ENCODE measurements at places on chromosomes 1 and 21.

DNA sequence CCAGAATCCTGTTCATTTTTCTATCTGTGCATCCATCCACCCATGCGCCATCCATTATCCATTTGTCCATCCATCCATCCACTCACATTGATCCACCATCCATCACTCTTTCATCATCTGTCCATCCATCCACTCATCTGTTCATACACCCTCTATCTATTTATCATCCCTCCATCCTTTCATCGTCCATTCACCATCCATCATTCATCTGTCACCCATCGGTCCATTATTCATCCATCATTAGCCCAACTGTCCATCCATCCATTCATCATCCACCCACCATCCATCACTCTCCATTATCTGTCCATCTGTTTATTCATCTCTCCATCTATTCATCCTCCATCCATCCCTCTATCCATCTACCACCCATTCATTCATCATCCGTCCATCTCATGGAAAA lies 125.7 kb upstream of the TMPRSS2 start:
- no peak for DNase-seq

GRCh38 chr1:56934430-56935060 lies 31.3 kb downstream of the C8B start:
- no peak for DNase-seq

- DNase-seq = no peak
Measured at GRCh38 chr1:116489231-116489697, 81.6 kb downstream of the CD58 start.

DNA sequence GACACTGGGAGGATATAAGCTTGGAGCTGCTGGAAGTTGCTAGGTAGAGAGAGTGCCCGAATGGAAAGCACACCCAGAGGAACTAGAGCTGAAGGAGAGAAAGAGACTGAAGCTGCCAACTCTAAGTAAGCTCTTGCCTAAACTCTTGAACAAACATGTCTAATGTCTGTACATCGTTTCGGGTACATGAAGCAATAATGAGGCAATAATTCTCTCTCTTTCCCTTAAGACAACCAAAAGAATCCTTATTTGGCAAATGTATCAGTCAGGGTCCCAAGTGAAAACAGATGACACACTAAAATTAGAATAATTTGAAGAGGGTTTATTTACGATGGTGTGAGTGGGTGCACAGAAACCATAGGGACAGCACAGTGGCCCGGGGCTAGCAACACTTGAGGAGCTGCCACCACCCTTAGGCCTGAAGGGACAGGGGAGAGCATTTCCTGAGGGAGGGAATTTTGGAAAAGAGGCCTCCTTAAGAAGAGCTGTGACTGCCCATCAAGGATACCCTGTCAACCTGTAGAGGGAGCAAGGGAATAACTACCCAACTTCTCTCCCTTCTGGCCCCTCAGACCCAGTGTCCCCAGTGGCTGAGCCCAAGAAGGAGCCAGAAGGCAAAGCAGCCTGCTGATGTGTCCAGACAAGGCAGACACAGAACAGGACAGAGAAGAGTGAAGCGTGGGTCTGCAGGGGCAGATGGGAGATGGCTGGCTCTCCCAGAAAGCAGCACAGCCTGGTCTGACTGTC lies 36.1 kb upstream of the KHDRBS1 start:
- no peak for DNase-seq

DNA sequence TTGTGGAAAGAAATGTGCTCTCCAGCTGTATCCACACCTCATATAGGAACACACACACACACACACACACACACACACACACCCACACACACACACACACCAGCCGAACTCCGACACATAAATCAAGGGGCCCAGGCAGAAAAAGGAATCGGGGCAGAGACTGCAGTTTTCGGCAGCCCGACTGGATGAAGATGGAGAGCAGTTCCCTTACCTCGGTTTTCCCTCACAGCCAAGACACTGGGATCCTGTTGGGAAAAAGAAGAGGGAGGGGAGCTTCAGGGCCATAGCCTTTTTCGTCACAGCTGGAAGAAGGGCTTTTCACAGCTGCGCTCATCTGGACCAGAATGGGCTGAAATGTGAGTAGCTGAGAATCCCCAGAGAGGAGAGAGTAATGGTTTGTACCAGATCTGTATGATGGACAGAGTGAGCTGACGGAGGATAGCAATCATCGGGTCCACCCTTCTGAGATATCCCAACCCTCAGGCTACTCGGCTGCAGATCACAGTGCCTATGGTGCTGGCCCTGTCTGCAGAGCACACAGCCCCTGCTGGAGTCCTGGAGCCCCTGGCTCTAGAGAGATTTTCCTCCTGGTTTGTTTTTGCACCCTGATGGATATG lies 37.7 kb downstream of the PIK3C2B start:
- DNase-seq = no peak

- no peak for DNase-seq
Measured at GRCh38 chr1:234697015-234697414, 87.0 kb upstream of the IRF2BP2 start.

DNA sequence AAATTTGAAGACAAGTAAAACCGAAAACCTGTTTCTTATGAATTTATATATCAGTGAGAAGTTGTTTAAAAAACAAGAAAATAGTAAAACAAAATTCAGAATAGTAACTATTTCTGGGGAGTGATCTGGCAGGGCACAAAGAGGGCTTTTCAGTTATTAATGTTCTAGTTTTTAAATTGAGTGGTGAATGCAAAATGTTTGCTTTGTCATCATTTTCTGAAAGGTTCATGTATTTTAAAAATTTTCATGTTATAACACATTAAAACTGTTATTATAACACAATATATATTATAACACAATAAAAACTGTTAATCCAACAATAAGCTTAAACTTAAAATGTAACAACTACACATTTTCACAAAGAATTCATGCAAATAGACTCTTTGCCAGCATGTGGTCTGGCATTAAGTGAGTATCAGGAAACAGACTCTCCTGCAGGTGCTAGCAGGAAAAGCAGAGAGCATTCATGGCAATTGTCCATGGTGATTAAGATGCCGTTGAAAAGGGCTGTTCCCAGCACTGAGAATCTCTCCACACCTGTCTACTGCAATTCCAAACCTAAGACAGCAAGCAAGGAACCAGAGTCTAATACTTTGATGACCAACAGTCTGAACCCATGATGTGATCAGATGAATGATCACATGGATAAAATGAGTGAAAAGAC lies 204.9 kb downstream of the TBX15 start:
- no peak for DNase-seq

GRCh38 chr1:22111620-22112019 lies 31.3 kb downstream of the WNT4 start:
- DNase-seq = no peak

GRCh38 chr1:11414926-11415538 lies 63.9 kb upstream of the DISP3 start:
- no peak for DNase-seq

GRCh38 chr21:37878946-37879660 lies 37.2 kb downstream of the KCNJ6 start:
- DNase-seq = no peak

DNA sequence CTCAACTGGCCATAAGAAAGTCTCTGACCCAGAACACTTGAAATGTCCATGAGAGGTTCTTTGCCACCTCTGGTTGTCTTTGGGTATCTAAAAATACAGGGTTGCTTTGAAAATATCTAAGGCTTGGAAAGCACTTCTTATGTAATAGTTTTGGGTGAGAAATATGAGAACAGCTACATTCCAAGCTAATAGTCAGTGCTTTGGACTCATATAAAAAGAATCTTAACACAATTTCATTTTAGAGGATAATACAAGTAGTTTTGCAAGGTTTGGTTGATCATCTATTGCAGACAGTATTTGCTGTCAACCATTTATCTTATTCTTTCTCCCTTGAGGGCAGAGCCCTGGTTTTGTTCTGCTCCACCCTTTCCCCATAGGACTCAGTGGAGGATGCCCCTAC lies 207.5 kb downstream of the KCNK2 start:
- no peak for DNase-seq

DNA sequence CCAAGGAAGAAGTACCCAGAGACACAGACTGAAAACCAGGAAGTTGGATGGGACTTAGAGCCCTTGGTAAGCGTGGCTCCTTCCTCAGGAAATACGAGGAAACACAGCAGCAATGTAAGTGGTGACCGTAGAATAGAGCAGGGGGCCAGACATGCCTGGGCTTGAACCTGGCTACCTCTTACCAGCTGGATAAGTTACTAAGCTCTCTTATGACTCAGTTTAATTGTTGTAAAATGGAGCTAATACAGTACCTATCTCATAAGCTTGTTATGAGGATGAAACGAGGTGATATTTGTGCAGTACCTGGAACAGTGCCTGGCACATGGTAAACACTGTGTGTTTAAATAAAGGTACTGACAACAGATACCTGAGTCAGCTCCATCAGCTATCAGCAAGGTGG lies 19.2 kb downstream of the EBNA1BP2 start:
- no peak for DNase-seq

DNA sequence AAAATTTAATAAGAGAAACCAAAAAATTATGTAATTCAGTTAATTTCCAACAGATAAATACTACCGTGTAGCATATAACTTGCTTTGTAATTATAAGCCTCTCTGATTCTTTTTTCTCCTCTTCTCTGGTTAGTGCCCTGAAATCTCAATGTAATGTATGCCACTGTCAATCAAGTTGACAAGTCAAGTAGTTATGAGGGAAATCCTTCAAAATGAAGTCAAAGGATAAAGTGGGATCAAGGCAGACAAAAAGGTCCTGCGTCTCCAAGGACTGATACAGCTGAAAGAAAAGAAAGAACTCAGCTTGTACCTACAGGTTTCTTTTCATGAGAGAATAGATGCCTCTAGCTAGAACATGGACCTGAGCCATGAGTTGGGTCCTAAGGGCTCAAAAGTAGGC lies 19.8 kb downstream of the VPS45 start:
- no peak for DNase-seq

DNA sequence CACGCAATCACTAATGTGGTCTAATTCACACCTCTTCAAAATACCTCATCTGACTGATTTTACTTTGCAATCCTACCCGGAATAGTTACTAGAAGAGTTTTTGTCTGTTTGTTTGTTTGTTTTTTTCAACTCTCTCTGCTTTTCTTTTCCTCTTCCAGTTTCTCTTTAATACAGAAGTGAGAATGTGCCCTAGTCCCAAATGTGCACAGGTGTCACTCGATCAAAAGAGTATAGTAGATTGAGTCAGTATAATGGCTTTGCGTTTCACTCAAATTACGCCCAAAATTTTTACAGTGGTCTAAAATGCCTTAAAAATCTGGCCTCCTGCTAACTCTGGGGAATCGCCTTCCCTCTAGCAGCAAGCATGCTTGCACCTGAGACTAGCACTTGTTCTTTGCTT lies 1536.8 kb downstream of the KCNT2 start:
- DNase-seq = no peak

DNA sequence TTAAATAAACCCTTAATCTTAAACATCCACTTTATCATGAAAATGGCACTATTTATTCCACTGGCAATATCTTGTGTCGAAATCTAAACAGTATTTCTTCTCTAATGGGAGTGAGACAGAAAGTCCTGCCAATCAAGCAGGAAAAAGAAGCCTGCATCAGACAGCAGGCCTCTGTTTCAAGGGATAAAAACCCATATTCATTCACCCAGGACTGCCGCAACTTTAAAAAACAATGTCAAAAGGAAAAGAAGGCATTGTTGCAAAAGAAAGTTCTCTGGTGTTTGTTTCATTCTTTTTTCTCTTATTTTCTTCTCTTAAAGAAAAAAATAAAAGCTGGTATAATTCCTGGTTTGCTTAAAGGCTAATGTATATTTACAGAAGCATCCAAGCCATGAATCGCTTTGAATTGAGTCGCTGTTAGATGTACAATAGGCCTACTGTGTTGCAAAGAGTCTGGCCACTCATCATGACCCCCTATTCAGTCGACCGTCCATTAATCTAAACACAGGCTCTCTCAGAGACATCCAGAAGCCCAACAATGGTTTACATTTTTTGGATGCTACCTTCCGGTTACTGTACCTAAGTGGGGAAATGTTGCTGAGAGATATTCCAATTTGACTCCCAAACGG lies 48.7 kb upstream of the ZC3H11B start:
- no peak for DNase-seq

DNA sequence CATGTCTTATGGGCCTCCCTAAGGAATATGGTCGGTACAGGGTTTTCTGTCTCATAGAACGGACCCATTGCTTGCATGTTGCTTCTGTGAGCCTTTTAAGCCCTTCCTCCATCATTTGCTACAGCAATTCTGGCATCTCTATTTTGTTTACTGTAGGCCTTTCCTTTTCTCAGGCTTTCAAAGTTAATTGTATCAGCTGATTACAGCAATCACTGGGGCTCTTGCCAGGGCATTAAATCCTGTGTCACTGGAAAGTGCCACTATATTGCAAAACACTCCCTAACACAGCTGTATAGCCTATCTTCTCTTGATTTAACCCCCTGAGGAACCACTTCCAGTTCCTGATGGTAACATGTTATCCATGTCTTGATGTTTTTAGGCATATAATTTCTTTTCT lies 156.5 kb downstream of the PDE4B start:
- DNase-seq = no peak

DNA sequence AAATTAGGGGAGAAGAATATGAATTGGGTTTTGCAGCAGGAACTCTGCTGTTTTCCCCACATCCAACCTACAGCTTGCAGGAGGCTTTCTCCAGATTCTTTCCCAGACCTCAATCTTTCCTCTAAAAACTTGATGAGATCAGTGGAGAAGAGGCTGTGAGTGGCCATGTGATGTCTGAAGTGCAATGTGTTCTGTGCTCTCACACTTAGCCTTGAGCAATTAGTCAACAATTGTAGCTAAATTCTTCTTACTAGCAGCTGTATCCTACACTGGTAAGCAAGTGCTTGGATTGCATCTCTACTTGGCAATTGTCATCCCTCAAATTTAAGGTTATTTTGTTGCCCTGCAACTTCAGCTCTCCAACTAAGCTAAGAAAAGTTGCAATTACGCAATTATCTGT lies 807.3 kb upstream of the RGS18 start:
- DNase-seq = no peak

- DNase-seq = peak; percentile 26
Measured at GRCh38 chr1:207812778-207813511, 61.1 kb downstream of the CD46 start.

DNA sequence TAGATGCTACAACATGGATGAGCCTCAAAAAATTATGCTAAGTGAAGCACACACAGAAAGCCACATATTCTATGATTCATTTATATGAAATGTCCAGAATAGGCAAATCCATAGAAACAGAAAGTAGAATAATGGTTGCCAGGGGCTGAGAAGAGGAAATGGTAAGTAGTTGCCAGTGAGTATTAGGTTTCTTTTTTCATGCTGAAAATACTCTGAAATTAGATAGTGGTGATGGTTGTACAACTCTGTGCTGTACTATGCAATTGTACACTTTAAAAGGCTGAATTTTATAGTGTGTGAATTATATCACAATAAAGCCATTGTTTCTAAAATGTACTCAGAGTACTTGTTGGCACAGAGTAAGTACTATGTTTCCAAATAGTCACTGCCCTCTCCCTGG lies 15.5 kb upstream of the GFI1 start:
- DNase-seq = no peak

- DNase-seq = no peak
Measured at GRCh38 chr1:116337398-116337797, 35.6 kb upstream of the ATP1A1 start.

DNA sequence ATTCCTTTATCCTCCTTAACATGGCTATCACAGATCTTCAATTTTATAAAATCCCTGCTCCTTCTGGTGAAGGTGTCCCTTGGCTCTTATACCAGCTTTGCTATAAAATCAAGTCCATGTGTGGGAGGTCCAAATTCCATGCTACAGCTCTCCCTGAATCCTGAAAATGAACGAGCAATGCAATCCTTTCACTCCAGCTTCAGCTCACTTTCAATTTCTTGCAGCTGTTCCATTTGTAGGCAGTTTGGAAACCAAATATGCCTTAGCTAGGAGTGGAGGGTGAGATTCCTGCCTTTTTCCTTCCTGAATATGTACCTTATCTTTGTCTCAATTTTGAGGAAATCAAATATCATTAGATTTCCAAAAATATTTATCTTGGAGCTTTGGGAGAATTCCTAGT lies 402.6 kb downstream of the TTLL7 start:
- no peak for DNase-seq

Measured in activated CD8-positive, alpha-beta memory T cell treated with anti-CD3 and anti-CD28 coated beads, Interleukin-2, amount 10 ng/mL, durations not matched to agents 7 days and 5 days (primary cell).